GM23338 (cell line): ENCODE measurements at places on chromosomes 3 and 15. TPM values are rescaled to one million over a fixed set of nuclear protein-coding genes. Genes with fewer than 3 reads are reported as not detected.
A peak's percentile ranks its signal among the peaks of the same experiment; 100 is the strongest.

DNA sequence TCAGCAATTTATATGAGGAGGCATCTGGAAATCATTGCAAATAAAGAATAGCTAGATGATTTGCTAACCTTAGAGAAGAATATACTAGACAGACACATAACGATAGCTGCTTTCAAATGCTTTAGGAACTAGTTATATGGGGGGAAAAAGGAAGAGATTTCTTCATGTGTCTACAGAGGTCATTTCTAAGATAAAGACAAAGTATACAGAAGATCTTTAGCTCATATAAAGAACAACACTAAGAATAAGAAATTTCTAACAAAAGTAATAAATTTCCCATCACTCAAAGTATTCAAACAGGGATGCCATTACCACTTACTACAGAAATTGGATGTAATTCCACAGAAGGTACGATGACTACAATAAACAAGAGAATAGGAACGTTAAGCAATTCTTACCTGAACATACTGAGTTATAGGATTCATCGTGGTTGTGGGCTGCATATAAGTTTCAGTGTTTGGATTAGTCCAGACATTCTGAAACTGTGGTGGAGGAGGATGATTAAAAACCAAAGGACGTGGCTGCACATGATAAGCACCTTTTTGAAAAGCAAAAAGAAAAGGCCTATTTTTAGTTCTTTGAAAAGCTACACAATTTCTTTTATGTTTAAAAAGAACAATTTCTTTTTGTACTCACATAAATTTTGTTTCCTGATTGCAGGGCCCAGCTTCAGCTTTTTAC lies 8.7 kb downstream of the DAZL start:
- H3K27ac ChIP-seq: no peak overlapping the region
- no peaks in the 10 kb centered on the region for H3K36me3 ChIP-seq
- H3K4me1 ChIP-seq: peaks cover 1% of the 10 kb centered on the region

Gene EIF4E3
- total RNA-seq: 9.7 and 14.4 TPM in 2 replicates

DNA sequence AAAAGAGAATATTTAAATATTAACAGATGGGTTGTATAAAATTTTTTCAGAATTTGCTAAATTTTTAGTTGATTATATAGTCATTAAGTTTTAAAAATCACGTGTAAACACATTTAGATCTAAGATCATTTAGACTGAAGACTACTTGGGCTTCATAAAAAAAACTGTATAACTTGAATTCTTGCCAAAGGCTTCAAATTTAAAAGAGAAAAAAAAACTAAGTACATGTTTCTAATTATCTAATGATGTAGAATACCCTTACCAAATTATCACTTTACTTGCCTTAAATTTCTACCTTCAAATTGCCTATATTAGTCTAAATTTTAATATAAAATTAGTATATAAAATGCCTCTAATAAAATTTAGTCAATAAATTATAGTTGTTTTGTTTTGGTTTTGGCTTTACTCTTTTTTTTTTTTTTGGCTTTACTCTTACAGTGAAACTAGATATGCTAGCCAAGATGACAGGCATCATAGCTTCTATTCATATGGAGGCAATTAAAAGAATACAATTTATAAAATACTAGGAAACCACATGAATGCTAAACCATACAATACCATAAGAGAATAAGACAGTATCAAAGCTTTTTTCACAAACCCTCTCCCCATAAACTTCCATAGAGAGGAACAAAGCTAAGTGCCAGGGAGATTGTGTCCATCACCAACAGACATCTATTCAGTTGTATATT lies 183.1 kb upstream of the KCNMB2 start:
- no peak overlapping the region for H3K4me3 ChIP-seq
- H3K36me3 ChIP-seq: no peaks in the 10 kb centered on the region
- no peak for DNase-seq

Gene IL5RA
- total RNA-seq: 0.31 TPM in 1 of 2 replicates, not detected in the other

GRCh38 chr15:31024330-31024729 lies 32.9 kb upstream of the MTMR10 start:
- peak overlapping the region; percentile 81 for H3K27ac ChIP-seq
- H3K4me1 ChIP-seq: peaks cover 16% of the 10 kb centered on the region
- DNase-seq: peak; percentile 87
- no peaks in the 10 kb centered on the region for H3K27me3 ChIP-seq
- H3K4me3 ChIP-seq: no peak overlapping the region
- H3K36me3 ChIP-seq: no peaks in the 10 kb centered on the region
